ENCODE measurements at places on chromosomes 13 and 19. TPM values are rescaled to one million over a fixed set of nuclear protein-coding genes. Genes with fewer than 3 reads are reported as not detected.

- no peak for DNase-seq
These were observed 96.3 kb upstream of the FNDC3A start for GRCh38 chr13:48879432-48879831.

GRCh38 chr19:7888145-7888825, at the start of gene LRRC8E:
TSS of gene LRRC8E (plus strand) at chr19:7888510. CDS start at chr19:7895604, 7,094 bp downstream.
- no peak for DNase-seq

GRCh38 chr19:33395561-33396550, 22.3 kb downstream of the CEBPG start:
- peak; percentile 59 for DNase-seq

DNA sequence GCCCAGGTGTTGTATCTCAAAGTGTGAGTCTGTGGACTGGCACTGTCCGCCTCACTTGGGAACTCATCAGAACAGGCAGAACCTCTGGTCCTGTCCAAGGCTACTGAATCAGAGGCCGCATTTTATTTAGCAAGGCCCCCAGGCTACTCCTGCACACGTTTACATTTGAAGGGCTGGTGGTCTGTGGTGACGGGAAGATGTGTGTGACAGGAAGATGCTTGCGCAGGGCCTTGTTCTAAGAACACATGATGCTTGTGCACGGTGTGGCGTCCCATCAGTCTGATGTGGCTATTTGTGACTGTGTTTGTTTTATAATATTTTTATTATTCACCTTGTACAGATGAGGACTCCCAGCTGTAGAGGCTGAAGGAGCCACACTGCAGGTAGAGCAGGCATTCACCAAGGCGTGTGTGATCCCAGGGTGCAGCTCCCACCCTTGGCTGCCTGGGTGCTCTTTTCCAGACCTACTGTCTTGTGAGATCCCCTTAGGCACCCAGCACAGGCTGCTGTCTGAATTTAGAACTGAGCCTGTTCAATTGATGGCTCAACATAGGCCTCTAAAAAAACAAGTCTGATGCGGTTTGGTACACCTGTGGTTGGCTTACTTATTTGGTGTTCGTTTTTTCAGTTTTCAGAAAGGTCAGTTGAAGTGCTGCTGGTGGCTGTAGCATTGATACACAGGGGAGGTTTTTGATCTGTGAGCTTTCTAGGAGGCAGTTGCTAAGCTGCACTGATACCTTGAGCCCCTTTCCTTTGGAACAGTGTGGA, 3.1 kb downstream of the SLC25A15 start:
- DNase-seq = no peak

- no peak for DNase-seq
These were observed 20.3 kb downstream of the ATP12A start for GRCh38 chr13:24700539-24700938.

GRCh38 chr19:10159610-10160009, 35.1 kb downstream of the DNMT1 start:
- no peak for DNase-seq

The DDX49 gene
- total RNA-seq = 22.4 TPM

DNA sequence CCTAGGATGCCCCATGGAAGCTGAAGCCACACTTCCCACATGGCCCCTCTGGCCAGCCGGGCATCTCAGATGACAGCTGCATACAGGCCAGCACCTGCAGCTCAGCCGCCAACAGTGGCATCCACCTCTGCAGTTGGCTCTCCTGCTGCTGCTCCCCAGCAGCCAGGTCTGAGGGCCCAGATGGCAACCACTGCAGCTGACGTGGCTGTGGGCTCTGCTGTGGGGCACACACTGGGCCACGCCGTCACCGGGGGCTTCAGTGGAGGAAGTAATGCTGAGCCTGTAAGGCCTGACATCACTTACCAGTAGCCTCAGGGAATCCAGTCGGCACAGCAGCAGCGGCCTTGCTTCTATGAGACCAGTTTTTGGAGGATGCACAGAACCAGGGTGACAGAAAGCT, 45.3 kb upstream of the LSM14A start:
- no peak for DNase-seq

- DNase-seq = no peak
These were observed 15.8 kb upstream of the MICU2 start for GRCh38 chr13:21619633-21620220.

The SMIM7 gene
- total RNA-seq = 30.8 TPM

- no peak for DNase-seq
These were observed 283.8 kb upstream of the TSHZ3 start for GRCh38 chr19:31633014-31633413.

GRCh38 chr13:73870970-73871935, 263.0 kb downstream of the KLF12 start:
- no peak for DNase-seq

DNA sequence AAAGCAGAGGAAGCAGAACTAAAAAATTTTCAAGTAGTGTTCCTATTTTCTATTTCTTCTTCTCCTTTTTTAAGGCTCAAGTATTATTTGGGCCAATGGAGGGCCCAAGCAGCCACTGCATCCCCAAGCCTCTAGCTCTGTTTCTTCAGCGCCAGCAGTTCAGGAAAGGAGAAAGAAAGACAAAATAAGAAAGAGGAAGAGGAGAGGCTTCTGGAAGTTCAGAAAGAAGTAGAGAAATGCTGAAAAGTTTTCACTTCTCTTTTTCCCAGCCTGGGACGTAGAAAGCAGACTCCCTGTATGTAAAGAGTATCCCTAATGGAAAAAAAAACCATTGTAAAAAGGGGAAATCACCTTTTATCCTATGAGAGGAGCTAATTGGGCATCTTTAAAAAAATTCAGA, 165.5 kb upstream of the KLF12 start:
- DNase-seq = no peak

The SPRED3 gene
- 0.71 TPM for total RNA-seq

DNA sequence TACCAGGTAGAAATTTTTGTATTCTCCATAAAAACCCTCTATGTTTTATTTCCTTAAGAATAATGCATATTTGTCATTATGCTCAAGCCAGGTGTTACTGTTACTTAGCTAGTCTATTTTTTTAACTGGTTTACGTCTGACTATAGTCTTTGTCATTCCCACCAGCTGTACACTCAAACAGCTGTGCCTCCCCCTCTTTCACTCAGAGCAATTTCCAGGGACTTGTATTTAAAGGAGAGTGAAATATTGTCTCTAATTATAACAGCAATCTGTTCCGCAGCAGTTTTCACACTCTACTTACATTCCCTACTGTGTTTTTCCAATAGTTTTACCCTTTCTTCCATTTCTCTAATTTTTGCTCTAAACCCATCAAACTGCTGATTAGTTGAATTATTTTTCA, 813.6 kb upstream of the MIR17HG start:
- no peak for DNase-seq

The SERPINE3 gene
- not detected for total RNA-seq

The ZNF534 gene
- total RNA-seq = 0.44 TPM

The TRAPPC6A gene
- total RNA-seq = 15.8 TPM

GRCh38 chr19:38971672-38972071, 3.9 kb downstream of the FBXO17 start:
- no peak for DNase-seq
